ENCODE measurements at places on chromosomes 11 and 22. TPM values are rescaled to one million over a fixed set of nuclear protein-coding genes. Genes with fewer than 3 reads are reported as not detected.

The P4HA3 gene
- total RNA-seq, result 0.06 TPM

The CRKL gene
- 25.5 TPM for total RNA-seq

The SLC22A12 gene
- total RNA-seq, result not detected

The LMF2 gene
- 112 TPM for total RNA-seq

The MPZL2 gene
- total RNA-seq, result not detected

The DCHS1 gene
- total RNA-seq, result not detected

The APLNR gene
- total RNA-seq, result not detected

The SHISA8 gene
- 0.78 TPM for total RNA-seq

The CD248 gene
- total RNA-seq, result not detected

The SPTY2D1 gene
- 15.3 TPM for total RNA-seq

The ROM1 gene
- 4.5 TPM for total RNA-seq

The MMP8 gene
- not detected for total RNA-seq

The ALDH3B2 gene
- not detected for total RNA-seq

The ANGPTL5 gene
- not detected for total RNA-seq

The TSGA10IP gene
- total RNA-seq, result not detected

The POTEH gene
- not detected for total RNA-seq

The OR8D4 gene
- total RNA-seq, result not detected

The HBB gene
- total RNA-seq, result not detected

The RAB3IL1 gene
- 9.6 TPM for total RNA-seq

The PYGM gene
- total RNA-seq, result not detected

The CLMP gene
- 6.8 TPM for total RNA-seq

The CD59 gene
- total RNA-seq, result 219 TPM

The TMEM132A gene
- 36.7 TPM for total RNA-seq

The ATG16L2 gene
- total RNA-seq, result 5.5 TPM

The VWCE gene
- not detected for total RNA-seq

The ABCG4 gene
- not detected for total RNA-seq

The LMNTD2 gene
- total RNA-seq, result 6.7 TPM

The RBM14 gene
- 15.3 TPM for total RNA-seq

The POU2AF2 gene
- not detected for total RNA-seq

The FAT3 gene
- 2.7 TPM for total RNA-seq

The ACTN3 gene
- not detected for total RNA-seq

The GAS2 gene
- 2.7 TPM for total RNA-seq

The PDGFD gene
- 13.1 TPM for total RNA-seq

The LMO2 gene
- total RNA-seq, result not detected

The DRD2 gene
- total RNA-seq, result not detected

The ARHGAP8 gene
- 7.7 TPM for total RNA-seq

The OR8D1 gene
- total RNA-seq, result not detected

The PLA2G6 gene
- total RNA-seq, result 12.6 TPM

The DERL3 gene
- 8.9 TPM for total RNA-seq

The VPREB1 gene
- total RNA-seq, result not detected

The HTR3A gene
- not detected for total RNA-seq

The FIBIN gene
- not detected for total RNA-seq

The C11orf42 gene
- total RNA-seq, result not detected

The KDM4D gene
- total RNA-seq, result 4.1 TPM

The OR51G2 gene
- total RNA-seq, result not detected

The KRTAP5-11 gene
- total RNA-seq, result not detected

The ANO9 gene
- not detected for total RNA-seq

The C11orf86 gene
- not detected for total RNA-seq

The SLC17A6 gene
- total RNA-seq, result not detected

The OR2AG1 gene
- total RNA-seq, result not detected

The TOLLIP gene
- total RNA-seq, result 18.3 TPM

The LARGE2 gene
- not detected for total RNA-seq
